Activated CD8-positive, alpha-beta memory T cell treated with anti-CD3 and anti-CD28 coated beads for 48 hours (primary cell): ENCODE measurements at places on chromosomes 4 and X.

DNA sequence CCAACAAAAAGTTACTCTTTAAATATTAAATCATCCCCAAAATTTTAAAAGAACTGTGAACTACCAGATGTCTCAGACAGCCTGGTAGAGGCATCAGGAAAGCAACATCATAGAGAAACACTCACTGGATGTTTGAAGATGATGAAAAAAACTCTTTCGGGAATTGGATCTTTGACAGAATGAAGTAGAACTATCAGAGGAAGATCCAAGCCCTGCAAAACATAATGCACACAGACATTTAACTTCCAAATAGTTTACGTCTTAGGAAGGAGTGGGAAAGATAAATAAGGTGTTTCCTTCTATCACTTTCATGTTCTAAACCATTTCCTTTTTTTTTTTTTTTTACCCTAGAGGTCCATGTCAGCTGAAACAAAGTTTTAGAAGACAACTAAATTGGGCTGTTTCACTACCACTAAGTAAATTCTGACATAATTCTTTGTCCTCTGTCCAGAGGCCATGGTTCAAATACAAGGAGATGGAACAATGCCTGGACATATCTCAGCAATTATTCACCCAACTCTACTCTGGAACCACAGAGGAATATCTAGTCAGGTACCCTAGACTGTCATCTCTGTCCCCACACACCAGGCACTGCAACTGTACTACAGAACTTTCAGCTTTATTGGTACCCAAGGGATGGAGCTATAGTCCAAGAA is 217.7 kb upstream of the INTU start:
- no peak for DNase-seq

DNA sequence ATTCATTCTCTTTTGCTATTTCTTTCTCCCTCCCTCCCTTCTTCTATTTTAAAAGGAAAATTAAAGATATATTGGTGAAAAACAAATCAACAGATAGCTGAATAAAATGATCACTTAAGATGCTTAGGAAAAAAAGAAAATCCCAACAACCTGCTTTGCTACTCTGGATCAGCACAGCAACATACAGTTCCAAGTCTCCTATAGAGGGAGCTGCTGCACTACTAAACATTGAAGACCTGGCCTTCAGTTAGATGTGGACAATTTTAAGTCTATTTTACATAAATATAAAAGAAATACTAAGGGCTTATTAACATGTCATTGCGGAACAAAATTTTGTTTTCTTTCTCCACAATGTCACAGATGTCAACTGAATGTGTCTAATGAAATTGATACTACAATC is 226.4 kb downstream of the MAGEB5 start:
- no peak for DNase-seq

DNA sequence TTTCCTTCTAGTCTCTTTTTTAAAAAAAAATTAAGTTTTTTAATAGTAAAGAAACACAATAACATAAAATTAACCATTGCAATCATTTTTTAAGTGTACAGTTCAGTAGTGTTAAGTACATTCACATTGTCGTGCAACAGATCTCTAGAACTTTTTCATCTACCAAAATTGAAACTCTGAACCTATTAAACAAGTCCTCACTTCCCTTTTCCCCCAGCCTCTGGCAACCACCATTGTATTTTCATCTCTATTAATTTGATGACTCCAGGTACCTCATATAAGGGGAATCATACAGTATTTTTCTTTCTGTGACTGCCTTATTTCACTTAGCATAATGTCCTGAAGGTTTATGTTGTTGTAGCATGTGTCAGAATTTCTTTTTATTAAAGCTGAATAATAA is 31.8 kb downstream of the MSL3 start:
- DNase-seq: no peak

GRCh38 chr4:6889101-6889735 is 20.4 kb upstream of the TBC1D14 start:
- no peak for DNase-seq

- no peak for DNase-seq
Measured at GRCh38 chr4:13032936-13033335, 451.2 kb downstream of the RAB28 start.

GRCh38 chr4:157818946-157819692 is 353.7 kb downstream of the GASK1B start:
- DNase-seq: no peak

GRCh38 chrX:132409780-132410556 is 78.9 kb downstream of the MBNL3 start:
- no peak for DNase-seq

GRCh38 chr4:8577972-8578371 is 2.2 kb upstream of the GPR78 start:
- DNase-seq: no peak

GRCh38 chr4:13461191-13461905 is 22.8 kb downstream of the RAB28 start:
- DNase-seq: no peak

DNA sequence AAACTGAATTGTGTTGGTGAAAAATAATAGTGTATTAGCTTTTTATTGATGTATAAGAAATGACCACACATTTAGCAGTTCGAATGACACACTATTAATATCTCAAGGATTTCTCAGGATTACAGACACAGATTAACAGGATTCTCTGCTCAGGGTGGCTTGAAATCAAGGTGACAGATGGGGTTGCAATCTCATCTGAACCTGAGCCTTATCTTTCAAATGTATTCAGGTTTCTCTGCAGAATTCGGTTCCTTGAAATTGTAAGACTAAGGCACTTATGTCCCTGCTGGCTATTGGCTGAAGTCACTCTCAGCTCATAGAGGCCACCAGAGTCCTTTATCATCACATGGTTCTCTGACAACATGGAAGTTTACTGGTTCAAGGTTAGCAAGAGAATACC is 1780.1 kb downstream of the ARAP2 start:
- no peak for DNase-seq

DNA sequence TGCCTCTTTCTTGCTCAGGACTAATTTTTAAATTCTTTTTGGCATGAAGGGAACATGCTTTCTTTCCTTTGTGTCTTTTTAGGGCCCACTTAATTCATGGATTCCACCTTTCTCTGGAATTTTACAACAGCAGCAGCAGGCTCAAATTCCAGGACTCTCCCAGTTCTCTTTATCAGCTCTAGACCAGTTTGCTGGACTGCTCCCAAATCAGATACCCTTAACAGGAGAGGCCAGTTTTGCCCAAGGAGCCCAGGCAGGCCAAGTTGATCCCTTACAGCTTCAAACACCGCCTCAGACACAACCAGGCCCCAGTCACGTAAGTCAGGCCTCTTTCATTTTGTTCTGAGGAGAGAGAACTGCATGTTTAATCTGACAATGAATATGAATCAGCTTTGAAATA is 2.3 kb downstream of the ODAM start:
- DNase-seq: no peak

GRCh38 chr4:74610491-74610890 is 165.6 kb downstream of the AREG start:
- DNase-seq: no peak

- no peak for DNase-seq
Measured at GRCh38 chrX:97039363-97040029, 155.8 kb downstream of the RPA4 start.

DNA sequence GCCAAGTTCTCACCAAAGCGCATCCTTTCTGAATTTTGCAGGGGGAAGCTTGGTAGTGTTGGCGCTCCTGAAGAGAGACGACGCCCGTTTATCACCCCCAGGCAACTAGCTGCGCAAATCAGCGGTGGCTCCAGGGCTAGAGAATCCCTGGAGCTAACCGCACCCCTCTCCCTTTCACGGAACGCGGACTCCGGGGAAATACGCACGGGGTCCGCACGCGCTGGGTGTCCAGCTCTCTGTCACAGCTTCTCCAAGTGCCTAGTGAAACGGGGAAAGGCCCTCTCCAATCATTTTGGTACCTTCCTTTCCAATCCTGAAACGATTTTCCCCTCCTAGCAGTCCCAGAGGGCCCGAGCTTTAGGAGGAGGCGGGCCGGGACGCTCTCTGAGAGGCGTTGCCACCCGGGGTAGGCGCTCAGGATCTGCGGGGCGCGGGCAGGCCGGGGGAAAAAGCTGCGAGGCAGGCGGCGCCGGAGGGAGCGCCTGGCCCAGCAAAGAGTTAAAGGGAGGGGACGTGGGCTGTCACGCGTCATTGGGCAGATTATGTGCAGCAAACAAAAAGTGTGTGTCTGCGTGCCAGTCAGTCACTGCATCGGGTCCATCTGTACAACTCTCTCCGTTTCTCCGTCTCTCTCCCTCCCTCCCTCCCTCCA is at the start of gene PRDM8:
PRDM8 (plus strand) TSS at position 582 of the 652 bp plus-strand sequence. CDS start 2,578 bp downstream, outside the sequence.
- DNase-seq: no peak
